ENCODE measurements at places on chromosomes 4 and X. TPM values are rescaled to one million over a fixed set of nuclear protein-coding genes. Genes with fewer than 3 reads are reported as not detected.

The RTL5 gene
- total RNA-seq = 7.7 TPM

The KCNE5 gene
- 3.4 TPM for total RNA-seq

The FGF5 gene
- total RNA-seq = not detected

The COX18 gene
- 13.2 TPM for total RNA-seq

The MAGEA1 gene
- total RNA-seq = not detected

The AKAP14 gene
- 10.5 TPM for total RNA-seq

The ETDB gene
- total RNA-seq = not detected

The NEIL3 gene
- 1.0 TPM for total RNA-seq

The PAQR3 gene
- total RNA-seq = 8.7 TPM

The XK gene
- total RNA-seq = 1.3 TPM

The DDX53 gene
- not detected for total RNA-seq

The PNPLA4 gene
- total RNA-seq = 10.8 TPM

The SHOX gene
- not detected for total RNA-seq

The MAGEB17 gene
- not detected for total RNA-seq

The BGN gene
- total RNA-seq = 108 TPM

The LANCL3 gene
- 1.0 TPM for total RNA-seq

The NDP gene
- total RNA-seq = not detected

The SERPINA7 gene
- not detected for total RNA-seq

The TECRL gene
- total RNA-seq = not detected

The PRKG2 gene
- total RNA-seq = 8.1 TPM

The ANXA3 gene
- 484 TPM for total RNA-seq

The RENBP gene
- total RNA-seq = 81.7 TPM

The GAGE12F gene
- total RNA-seq = not detected

The RASGEF1B gene
- 54.1 TPM for total RNA-seq

The GPRASP1 gene
- 3.1 TPM for total RNA-seq

The GRIA2 gene
- not detected for total RNA-seq

The BMPR1B gene
- total RNA-seq = 2.6 TPM

The ADGRL3 gene
- 2.8 TPM for total RNA-seq

Measured in upper lobe of left lung (tissue), 6 donors.